ENCODE measurements at places on chromosomes 6 and 20.

GRCh38 chr6:168004023-168004422 is 6.6 kb downstream of the KIF25 start:
- DNase-seq, result no peak

DNA sequence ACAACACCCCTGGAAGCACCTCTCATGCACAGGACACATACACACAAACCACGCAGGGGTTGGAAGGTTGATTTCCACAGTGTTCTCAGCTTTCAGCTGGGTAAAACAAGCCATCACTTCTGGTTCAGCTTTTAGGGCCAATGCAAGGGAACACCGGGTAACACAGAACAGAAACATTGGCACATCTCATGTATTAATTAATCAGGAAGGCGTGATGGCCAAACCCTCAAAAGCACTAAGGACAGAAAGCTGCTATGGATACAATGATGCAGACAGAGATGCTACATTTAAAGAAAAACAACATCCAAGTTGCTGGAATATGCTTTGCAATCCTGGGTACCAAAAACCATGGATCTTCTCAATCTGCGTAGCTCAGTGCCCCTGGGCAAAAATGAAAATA is 104.3 kb upstream of the BEND6 start:
- no peak for DNase-seq

DNA sequence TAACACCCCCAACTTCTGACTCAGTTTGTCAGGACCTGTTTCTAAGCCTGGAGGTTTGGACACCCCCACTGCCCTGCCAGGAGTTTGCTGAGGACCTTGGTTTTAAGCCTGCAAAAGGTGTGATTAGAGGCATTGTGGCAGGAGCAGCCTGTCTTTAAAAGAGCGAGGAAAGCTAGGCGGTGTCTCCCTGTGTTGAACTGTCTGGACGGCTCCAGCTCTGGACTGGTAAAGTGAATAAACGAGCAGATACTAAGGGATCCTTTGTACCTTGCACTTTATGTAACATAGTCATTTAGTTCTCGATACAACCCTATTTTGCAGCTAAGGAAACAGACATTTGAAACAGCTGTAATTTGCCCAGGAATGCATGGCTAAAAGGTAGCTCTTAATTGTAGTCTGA is 14.4 kb downstream of the FAM83D start:
- no peak for DNase-seq

GRCh38 chr6:31114970-31115849 is 610 bp downstream of the PSORS1C1 start:
- no peak for DNase-seq

GRCh38 chr6:56522495-56523270 is 120.0 kb downstream of the DST start:
- DNase-seq, result no peak

DNA sequence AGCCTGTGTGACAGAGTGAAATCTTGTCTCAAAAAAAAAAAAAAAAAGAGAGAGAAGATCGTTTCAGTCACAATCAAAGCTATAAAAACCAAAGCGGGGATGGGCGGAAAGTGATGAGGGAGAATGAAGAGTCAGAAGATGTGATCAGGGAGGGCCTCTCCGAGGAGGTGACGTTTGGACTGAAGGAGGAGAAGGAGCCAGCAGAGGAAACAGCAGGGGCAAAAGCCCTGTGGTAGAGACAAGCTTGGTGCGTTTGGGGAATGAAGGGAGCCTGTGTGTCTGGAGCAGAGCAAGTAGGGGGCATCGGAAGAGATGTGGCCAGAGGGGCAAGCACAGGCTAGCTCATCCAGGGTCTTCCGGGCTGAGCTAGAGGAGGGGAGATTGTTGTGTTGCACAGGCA is 14.5 kb upstream of the LBP start:
- no peak for DNase-seq

GRCh38 chr6:152941746-152942145 is 41.1 kb downstream of the FBXO5 start:
- no peak for DNase-seq

DNA sequence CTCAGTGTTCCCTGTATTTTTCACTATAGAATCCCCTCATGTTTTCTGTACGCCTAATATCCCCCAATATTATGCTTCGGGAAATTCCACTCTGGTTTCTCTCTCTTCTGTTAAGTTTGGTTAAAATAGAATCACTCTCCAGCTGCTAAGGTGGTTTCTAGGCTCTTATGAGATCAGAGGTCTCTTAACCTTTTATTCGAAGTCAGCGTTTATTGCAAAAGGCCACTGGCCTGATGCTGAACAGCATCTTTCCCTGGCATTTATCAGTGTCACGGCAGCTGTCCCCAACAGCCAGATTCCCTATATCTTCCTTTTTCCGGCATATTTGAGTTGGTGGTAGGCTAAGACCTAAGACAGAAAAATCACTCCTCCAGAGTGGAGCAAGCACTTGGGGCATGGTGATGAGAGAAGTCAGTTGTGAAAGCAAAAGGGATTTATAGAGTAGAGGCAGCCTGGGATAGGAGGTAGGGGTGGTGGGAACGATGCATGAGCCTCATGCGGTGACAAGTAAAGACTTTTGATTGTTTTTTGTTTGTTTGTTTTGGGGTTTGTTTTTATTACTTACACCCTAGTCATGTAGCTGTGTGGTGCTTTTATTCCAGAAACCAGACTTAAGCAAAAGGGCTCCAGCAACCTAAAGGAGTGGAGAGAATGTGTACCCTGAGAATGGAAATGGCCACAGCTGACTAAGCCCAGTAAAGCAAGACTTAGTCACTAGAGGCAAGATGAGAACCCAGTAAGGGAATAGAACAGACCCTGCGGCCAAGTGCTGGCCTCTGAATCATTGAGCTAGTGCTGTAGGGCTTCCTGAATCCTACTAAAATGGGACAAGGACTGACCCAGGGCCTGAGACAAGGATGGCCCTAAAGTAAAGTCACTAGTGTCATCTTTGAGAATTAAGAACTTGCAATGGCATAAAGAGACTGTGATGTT is 233.0 kb upstream of the PRND start:
- no peak for DNase-seq

DNA sequence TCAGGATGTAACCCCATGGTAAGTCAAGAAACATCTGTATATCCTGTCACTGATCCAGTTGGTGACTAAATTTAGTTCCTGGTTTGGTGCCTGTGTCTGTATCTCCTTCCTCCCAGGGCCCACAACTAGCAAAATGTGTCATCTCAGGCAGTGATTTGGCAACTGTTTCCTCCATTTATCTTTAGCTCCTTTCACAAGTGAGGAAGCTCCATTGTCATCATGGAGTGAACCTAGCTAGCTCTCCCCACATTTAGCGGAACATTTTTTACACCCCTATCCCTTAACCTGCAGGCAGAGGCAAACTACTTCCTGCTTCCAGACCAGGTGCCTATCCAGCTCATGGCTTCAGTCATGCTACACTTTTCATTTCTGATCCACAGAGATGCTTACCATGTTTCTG is 99.5 kb downstream of the IPCEF1 start:
- DNase-seq, result no peak

DNA sequence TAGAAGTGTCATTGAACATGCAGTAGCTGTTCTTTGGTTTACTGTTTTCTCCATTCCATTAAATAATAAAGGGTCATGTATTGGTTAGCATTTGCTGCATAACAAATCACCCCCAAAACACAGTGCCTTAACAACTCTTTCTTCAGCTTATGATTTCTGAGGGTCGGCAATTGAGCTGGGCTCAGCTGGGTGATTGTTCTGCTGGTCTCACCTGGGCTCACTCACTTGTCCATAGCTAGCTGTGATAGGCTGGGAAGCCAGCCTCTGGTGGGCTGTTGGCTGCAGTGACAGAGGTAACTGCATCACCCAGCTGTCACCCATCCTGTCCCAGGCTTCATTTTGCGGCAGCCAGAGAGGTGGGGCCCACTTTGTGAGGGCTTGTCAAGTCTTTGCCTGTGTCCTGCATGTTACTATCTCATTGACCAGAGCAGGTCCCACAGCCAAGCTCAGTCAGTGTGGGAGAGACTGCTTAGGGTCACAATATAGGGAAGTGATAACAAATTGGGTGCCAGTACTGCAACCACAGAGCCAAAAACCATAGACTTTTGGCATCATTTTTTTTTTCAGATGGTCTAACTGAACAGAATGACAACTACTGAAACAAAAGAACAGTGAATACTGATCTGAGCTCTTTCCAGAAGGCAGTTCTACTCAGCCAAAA is 76.9 kb downstream of the SYNDIG1 start:
- no peak for DNase-seq

DNA sequence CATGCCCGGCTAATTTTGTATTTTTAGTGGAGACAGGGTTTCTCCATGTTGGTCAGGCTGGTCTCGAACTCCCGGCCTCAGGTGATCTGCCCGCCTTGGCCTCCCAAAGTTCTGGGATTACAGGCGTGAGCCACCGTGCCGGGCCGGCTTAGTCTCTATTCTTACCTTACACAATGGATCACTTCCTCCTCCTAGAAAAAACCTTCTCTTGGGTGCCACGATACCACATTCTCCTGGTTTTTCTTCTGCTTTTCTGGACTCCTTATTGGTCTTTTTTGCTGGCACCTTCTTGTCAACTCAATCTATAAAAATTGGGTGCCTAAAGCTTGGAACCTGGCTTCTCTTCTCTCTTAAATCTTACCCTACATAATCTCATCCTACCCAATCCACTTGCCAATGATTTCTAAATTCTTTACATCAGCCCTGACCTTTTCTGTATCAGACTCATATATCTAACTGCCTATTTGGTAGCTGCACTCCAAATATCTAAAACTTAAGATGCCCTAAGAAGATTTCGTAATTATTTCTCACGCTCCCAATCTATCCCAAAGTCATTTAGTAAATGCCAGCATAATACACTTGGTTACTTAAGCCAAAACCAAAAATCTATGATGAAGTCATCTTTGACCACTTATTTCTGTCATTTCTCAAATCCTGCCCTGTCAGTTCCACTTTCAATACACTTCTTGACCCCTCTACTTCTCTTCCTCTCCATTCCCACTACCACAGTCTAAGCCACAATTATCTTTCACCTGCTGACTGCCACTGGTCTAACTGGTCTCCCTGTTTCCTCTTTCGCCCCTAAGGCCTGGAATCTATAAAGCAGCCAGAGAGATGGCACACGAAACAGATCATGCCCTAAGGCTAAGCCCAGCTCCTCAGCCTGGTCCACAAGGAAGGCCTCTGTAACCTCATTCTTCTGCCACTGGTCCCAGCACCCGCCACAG is 43.2 kb downstream of the ELMO2 start:
- DNase-seq, result no peak

DNA sequence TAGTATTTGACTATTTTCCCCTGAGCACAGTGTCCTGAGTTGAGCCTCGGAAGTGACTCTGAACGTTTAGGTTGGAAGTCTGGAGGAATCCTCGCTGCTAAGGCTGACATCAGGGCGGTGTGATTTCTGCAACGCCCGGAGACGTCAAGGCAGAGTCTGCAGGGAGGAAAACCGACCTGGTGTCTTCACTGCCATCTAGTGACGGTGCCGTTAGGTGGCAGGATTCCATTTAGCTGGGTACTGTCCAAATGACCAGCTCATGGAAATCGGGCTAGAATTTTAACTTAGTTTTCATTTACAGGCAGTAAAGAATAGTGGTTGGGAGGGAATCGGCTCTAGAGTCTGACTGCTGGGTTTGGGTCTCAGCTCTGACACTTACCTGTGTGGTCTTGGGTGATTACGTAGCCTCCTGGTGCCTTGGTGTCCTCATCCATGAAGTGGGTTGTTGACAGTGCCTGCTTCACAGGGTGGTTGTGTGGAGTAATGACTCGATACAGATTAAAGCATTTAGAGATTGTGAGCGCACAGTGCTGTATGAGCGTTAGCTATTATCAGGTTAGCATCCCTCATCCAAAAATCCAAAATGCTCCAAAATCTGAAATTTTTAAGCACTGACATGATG is 35.0 kb downstream of the FOXF2 start:
- peak; percentile 86 for DNase-seq

Measured in D341Med (cell line).